A549 treated with CORT108297 at 1 μM for 4 hours (cell line): ENCODE measurements at places on chromosomes 12 and 14. TPM values are rescaled to one million over a fixed set of nuclear protein-coding genes. Genes with fewer than 3 reads are reported as not detected.

The CIDEB gene
- 0.18 to 0.66 TPM (median 0.20 TPM) in 5 replicates for total RNA-seq

The NKX2-1 gene
- total RNA-seq: 0.03 TPM in 1 of 5 replicates, not detected in the others

The KLRK1 gene
- 0.08 TPM in 1 of 5 replicates, not detected in the others for total RNA-seq

The TAS2R30 gene
- total RNA-seq: 0.05 TPM in 1 of 5 replicates, not detected in the others

The LRRC10 gene
- total RNA-seq: not detected in 5 replicates
